ENCODE measurements at places on chromosomes 11 and 22. TPM values are rescaled to one million over a fixed set of nuclear protein-coding genes. Genes with fewer than 3 reads are reported as not detected.
A peak's percentile ranks its signal among the peaks of the same experiment; 100 is the strongest.

The FOLR1 gene
- 65.9 TPM for total RNA-seq

DNA sequence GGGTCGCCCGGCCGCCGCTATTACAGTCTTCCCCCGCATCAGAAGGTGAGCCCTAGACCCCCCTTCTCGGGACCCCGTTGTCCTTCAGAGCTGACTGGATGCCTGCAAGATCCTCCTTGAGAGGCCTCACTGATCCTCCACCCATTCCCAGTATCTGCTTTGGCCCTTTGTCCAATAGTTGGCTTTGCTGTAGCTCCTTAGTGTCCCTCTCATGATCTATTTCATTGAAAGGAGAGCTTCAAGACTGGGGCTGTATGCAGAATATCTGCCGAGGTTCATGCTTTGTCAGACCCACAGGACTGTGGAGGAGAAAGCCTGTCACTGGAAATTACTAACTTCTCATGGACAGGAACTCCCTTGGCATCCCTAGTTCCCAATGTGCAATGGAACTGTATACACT, 499 bp downstream of the DLAT start:
- H3K4me1 ChIP-seq = no peaks in the 10 kb centered on the region
- no peaks in the 10 kb centered on the region for H3K27me3 ChIP-seq
- no peak for DNase-seq
- peak overlapping the region; percentile 98 for H3K27ac ChIP-seq
- peak overlapping the region; percentile 79 for H3K4me3 ChIP-seq
- H3K36me3 ChIP-seq = peaks cover 12% of the 10 kb centered on the region

GRCh38 chr11:128190312-128190711, 397.0 kb downstream of the ETS1 start:
- H3K27ac ChIP-seq = no peak overlapping the region
- DNase-seq = no peak
- H3K36me3 ChIP-seq = no peaks in the 10 kb centered on the region
- H3K4me1 ChIP-seq = no peaks in the 10 kb centered on the region

GRCh38 chr11:81036168-81036870, 1595.5 kb upstream of the TENM4 start:
- peak overlapping the region; percentile 59 for H3K27ac ChIP-seq
- no peak for DNase-seq

DNA sequence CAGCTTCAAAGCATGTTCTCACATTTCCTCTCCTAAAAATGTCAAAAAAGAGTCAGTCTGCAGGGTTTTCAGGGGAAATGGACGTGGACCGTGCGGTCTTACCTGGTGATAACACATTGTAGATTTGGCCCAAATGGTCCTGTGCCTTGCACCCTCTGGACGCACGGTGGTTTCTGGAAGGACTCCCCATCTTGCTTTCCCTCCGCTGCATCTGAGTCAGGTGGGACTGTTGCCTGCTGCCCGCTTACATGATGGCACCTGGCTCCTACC, 1290.1 kb downstream of the TBC1D22A start:
- no peaks in the 10 kb centered on the region for H3K27me3 ChIP-seq
- H3K36me3 ChIP-seq = no peaks in the 10 kb centered on the region
- H3K4me1 ChIP-seq = no peaks in the 10 kb centered on the region
- no peak overlapping the region for H3K4me3 ChIP-seq

- peaks cover 14% of the 10 kb centered on the region for H3K36me3 ChIP-seq
- no peak overlapping the region for H3K4me3 ChIP-seq
Observed at GRCh38 chr11:7635137-7635536, 38.2 kb downstream of the CYB5R2 start.

DNA sequence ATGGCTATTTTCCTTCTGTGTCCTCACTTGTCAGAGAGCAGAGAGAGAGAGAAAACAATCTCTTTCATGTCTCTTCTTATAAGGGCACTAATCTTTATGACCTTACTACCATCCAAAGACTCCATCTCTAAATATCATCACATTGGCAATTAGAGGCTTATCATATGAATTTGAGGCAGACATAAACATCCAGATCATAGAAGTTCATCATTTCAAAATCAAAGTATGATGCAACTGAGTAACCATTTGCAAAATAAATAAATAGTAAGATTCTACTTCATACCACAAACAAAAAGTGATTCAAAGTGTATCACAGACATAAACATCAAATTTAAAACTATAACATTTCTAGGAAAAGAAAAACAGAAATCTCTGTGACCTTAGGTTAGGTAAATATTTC, 504.7 kb upstream of the ARHGAP42 start:
- DNase-seq = no peak
- no peaks in the 10 kb centered on the region for H3K27me3 ChIP-seq
- H3K27ac ChIP-seq = no peak overlapping the region

DNA sequence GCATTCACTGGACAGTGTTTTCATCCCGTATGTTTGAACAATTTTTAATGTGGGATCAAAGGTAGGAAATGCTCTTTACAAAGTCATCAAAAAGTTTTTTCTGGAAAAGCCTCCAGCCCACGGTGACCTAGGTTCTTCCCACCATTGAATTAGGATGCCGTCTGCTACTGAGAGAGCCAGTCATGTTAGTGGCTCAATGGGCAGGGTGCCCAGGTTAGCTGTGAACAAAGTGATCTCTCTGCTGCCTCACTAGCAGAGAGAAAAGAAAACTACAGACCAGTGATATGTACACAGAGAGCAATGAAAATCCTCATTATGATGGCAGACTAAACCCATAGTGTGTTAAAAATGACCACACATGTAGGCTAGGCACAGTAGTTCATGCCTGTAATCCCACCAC, 32.4 kb downstream of the KCNQ1 start:
- DNase-seq = no peak
- H3K36me3 ChIP-seq = no peaks in the 10 kb centered on the region
- no peaks in the 10 kb centered on the region for H3K27me3 ChIP-seq
- no peak overlapping the region for H3K4me3 ChIP-seq

DNA sequence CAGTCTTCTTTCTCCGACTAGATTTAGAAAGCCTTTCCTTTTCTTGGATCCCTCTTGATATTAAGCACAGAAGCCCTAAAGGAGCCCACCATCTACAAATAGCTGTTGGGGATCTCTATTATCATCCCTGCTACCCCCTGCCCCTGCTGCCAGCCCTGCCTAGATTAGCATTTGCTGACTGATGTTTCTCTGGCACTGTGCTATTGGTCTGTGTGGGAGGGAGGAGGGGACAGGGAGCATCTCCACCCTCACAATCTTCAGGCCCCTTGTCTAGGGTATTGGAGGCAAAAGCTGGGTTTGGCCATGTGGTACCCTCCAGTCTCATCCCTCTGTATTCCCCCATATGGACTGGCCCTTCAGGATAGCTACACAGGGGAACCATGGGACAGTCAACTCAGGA, 6.2 kb downstream of the USH1C start:
- no peak overlapping the region for H3K27ac ChIP-seq
- H3K36me3 ChIP-seq = no peaks in the 10 kb centered on the region
- peaks cover 71% of the 10 kb centered on the region for H3K4me1 ChIP-seq
- no peaks in the 10 kb centered on the region for H3K27me3 ChIP-seq
- no peak overlapping the region for H3K4me3 ChIP-seq
- DNase-seq = no peak

GRCh38 chr22:26556904-26557303, 33.0 kb downstream of the TPST2 start:
- no peak for DNase-seq
- no peaks in the 10 kb centered on the region for H3K27me3 ChIP-seq
- H3K4me3 ChIP-seq = no peak overlapping the region
- H3K4me1 ChIP-seq = no peaks in the 10 kb centered on the region
- H3K27ac ChIP-seq = no peak overlapping the region
